ENCODE measurements at places on chromosomes 12 and 14. TPM values are rescaled to one million over a fixed set of nuclear protein-coding genes. Genes with fewer than 3 reads are reported as not detected.

Gene PLEKHD1
- 0.12 TPM for total RNA-seq

Gene CLEC7A
- not detected for total RNA-seq

Gene KCNH3
- total RNA-seq, result 1.5 TPM

GRCh38 chr14:59224341-59224740, 35.9 kb downstream of the DAAM1 start:
- no peak overlapping the region for H3K4me3 ChIP-seq
- no peak overlapping the region for H3K27ac ChIP-seq
- H3K27me3 ChIP-seq, result peaks cover 5% of the 10 kb centered on the region
- peaks cover 2% of the 10 kb centered on the region for H3K4me1 ChIP-seq
- DNase-seq, result no peak

GRCh38 chr14:89543425-89543790, 126.4 kb upstream of the FOXN3 start:
- H3K4me1 ChIP-seq, result peaks cover 20% of the 10 kb centered on the region
- peaks cover 18% of the 10 kb centered on the region for H3K36me3 ChIP-seq
- no peak overlapping the region for H3K4me3 ChIP-seq
- DNase-seq, result no peak
- no peaks in the 10 kb centered on the region for H3K27me3 ChIP-seq

DNA sequence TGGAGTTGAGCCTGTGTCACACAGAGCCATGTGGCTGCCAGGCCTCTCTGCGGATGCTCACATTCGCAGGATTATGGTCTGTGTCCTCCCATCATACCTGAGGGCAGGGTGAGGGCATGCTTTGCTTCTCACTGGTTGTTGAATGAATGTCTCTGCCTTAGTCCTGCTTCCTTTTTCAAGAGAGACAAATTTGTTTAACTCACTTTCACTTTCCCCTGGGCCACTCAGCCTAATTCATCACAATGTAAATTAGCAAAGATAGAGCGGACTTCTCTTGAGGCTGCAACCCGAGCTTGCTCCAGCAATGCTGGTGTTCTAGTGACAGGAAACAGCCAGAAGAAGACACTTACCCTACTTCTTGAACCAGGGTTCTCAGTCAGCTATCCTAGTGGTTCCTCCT, 35.5 kb upstream of the PAX9 start:
- H3K4me3 ChIP-seq, result no peak overlapping the region
- H3K36me3 ChIP-seq, result no peaks in the 10 kb centered on the region
- no peak for DNase-seq
- H3K4me1 ChIP-seq, result no peaks in the 10 kb centered on the region
- no peak overlapping the region for H3K27ac ChIP-seq
- no peaks in the 10 kb centered on the region for H3K27me3 ChIP-seq

DNA sequence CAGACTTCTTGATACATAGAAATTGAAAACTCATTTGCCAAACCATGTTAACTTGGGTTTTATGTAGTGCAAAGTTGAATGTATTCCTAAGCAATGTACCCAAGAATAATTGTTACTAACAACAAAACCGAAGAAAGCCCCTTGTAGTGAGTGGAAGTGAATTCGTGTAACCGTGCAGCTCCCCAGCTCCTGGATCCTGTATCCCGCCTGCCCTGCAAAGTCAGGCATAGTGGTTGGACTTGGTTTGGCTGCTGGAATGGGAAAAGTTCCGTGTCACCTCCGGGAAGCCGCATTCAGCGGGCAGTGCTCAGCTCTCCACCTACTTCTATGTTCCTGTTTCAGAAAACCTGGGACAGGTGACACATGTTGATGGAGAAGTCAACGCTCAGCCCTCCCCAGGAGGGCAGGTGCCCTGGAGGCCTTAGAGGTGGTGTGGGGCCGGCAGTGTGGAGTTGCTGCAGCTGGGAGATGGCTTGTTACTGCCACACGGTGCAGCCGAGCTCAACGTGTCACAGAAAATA, 29.2 kb upstream of the C14orf180 start:
- H3K27me3 ChIP-seq, result no peaks in the 10 kb centered on the region
- no peak overlapping the region for H3K27ac ChIP-seq
- no peak for DNase-seq
- no peak overlapping the region for H3K4me3 ChIP-seq
- H3K36me3 ChIP-seq, result no peaks in the 10 kb centered on the region

DNA sequence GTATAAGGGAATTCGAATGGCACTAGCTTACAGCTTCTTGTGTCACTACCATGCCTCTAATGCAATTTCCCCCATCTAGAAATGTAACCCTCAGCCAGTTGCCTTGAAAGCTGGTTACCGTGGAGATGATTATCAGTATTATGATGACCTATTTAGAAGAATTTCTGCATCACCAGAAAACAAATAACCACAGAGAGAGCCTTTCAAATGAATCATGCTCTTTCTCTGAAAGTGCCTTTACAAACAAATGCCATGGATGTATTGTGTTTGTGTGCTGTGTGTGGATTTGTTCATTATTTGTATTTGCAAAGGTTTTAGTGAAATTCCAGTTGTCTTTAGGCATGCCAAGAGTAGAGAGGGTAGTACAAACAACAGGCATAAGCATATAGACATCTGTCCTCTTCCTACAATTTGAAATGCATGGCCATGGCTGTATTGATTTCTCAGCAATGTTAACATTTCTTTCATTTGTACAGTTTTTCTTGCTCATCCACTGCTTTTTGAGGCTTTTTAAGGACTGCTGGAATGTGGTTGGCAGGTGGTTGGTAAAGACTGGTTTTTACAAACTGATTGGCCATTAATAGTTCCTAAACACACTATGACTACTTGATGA, 266.5 kb downstream of the PAWR start:
- no peaks in the 10 kb centered on the region for H3K4me1 ChIP-seq
- H3K27ac ChIP-seq, result no peak overlapping the region

- no peaks in the 10 kb centered on the region for H3K4me1 ChIP-seq
- no peaks in the 10 kb centered on the region for H3K36me3 ChIP-seq
- H3K27me3 ChIP-seq, result peaks cover 40% of the 10 kb centered on the region
- no peak within 1 kb of the TSS for H3K4me3 ChIP-seq
These were observed at the start of gene DCD for GRCh38 chr12:54648265-54648664. Gene DCD, minus strand, starts transcription at chr12:54648365. Its CDS starts 62 bp downstream, at chr12:54648303.

DNA sequence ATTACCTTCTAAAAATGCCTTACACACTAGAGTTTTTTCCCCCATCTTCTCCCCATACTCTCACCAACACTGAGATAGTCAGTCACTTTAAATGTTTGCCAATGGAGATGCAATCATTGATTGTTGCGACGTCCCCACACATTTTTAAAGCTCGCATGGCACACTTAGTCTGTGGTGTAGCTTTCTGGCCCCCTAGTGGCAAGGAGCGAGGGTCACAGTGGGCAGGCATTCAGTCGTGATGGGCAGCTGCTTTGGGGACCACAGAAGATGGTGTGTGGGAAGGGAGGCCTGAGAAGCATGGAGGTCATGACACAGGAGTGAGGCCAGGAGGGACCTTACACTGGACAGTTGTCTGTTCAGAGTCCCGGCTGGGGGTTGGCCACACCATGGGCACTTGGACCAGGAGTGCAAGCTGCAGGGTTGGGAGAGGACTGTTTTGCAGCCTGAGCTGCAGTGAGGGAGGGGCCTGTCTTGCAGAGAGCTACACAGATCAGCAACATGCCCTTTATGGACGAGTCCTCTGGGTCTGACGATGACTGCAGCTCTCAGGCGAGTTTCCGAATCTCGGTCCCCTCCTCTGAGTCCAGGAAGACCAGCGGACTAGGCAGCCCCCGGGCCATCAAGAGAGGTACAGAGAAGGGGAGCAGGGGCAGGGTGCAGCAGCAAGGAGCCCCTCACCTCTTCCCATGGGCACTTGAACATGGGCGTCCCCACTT, 28.6 kb downstream of the PIGH start:
- H3K36me3 ChIP-seq, result no peaks in the 10 kb centered on the region
- H3K27ac ChIP-seq, result no peak overlapping the region
- H3K27me3 ChIP-seq, result no peaks in the 10 kb centered on the region

Measured in activated CD4-positive, alpha-beta T cell treated with anti-CD3 and anti-CD28 coated beads, Interleukin-2, amount 10 ng/mL, durations not matched to agents 24 days and 14 days (primary cell).